ENCODE measurements at places on chromosomes 6 and 20.

DNA sequence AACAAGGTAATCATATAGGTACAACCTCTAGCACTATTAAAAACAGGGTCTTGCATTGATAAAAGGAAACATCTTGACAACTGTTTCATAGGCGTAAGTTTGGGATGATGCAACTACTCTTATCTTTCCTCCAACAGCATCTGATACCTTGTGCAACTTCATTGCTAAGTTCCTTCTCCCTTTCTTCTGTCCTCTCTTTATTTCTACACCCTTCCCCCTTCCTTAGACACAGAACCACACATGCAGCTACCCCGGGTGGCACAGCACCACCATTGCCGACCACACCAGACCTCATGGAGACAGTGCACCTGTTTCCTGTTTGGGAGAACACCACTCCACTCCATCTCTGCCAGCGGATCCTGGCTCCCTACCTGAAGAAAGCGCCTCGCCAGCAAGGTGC lies 14.4 kb downstream of the MYB start:
- no peak for DNase-seq

- DNase-seq: no peak
These were observed 144.1 kb upstream of the BACH2 start for GRCh38 chr6:90440586-90441283.

DNA sequence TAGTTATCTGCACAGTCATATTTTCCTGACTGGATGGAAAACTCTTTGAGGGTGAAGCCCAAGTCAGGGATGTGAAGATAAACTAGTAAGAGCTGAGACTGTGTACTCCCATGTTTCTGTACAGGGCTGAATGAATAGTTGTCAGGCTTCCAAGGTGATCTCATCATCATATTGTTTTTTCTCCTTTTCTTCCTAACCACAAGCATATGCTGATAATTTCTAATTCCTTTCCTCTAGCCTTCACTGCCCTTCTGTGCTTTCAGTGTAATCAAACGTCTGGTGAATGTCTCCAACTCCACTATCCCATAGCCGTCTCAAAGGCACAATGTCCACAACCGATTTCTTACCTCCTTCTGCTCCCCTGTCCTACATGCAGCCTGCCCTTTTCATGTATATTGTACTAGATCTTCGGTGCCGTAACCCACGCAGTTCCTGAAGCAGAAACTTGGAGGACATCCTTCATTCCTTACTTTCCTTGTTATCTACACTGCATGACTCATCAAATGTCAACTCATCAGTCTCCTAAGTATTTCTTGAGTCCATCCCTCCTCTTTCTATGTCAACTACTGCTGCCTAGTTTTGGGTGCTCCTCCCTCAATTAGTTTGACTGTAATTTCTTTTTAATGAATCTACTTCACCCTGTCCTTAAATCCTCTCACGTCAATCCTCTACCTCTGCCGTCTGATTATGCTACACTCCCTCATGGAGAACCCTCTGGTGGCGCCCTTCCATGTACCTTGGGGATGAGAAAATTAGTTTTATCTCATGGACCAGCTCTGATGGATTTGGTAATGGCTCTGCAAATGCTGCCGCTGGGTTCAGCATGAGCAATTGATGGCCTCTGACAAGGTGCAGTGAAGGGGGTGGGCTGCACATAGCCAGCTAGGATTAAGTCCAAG lies 21.9 kb downstream of the NCOA7 start:
- DNase-seq: peak; percentile 96

GRCh38 chr6:33808641-33809180 lies 4.9 kb upstream of the MLN start:
- DNase-seq: no peak

- DNase-seq: no peak
These were observed 4.6 kb upstream of the HIVEP1 start for GRCh38 chr6:12007473-12007872.

DNA sequence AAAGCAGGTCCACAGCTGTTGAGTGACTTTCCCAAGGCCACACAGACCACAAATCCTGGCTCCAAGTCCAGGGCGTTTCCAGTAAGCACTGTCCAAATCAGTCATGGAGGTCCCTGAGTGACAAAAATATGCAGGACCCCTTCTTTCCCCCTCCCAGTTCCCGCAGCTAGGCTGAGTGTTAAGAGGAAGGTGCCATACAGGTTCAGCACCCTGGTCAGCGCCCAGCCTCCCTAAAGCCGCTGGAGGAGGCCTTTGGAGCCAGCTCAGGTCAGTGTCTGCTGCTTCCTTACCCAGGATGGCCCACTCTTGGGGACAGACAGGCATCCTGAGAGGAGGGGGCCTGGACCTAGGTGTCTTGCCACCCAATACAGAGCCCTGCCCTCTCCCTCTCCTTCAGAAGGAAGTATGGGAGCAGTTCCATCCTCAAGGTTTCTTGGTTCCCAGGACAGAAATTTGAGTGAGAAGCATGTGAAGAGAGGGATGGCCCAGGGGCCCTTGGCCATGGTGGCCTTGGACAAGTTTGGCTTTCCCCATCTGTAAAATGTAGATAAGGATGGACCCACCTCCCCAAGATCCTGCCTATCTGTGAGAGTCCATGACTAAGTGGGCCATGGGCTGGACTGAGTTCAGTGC lies 13.2 kb downstream of the TMEM74B start:
- peak; percentile 34 for DNase-seq

DNA sequence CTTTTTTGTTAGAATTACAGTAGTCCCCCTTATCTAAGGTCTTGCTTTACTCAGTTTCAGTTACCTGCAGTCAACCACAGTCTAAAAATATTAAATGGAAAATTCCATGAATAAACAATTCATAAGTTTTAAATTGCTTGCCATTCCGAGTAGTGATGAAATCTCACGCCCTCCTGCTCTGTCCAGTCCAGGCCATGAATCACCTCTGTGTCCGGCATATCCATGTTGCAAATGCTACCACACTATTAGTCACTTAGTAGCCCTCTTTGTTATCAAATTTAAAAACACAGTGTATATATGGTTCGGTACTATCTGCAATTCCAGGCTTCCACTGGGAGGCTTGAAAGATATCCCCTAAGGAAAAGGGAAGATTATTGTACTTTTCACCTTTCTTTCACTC lies 164.6 kb upstream of the FAM83B start:
- DNase-seq: peak; percentile 85

- no peak for DNase-seq
These were observed 158.1 kb downstream of the SOX4 start for GRCh38 chr6:21751608-21752007.

DNA sequence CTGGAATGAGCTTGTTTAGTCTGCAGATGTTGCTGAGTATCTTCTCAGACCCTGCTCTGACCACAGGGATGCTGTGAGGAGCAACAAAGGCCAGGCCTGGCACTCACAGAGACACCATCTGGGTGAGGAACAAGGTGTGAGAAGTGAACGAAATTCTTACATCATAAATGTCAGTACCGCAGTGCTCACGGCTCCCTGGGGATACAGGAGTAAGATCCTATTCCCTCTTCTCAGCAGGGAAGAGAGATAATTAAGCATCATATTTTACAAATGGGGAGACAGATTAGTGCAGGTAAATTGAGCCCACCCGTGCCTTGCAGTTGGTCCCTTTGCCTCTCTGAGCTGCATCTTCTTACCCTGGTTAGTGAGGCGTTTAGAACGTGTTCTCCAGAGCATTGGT lies 106.2 kb downstream of the DTD1 start:
- DNase-seq: no peak

DNA sequence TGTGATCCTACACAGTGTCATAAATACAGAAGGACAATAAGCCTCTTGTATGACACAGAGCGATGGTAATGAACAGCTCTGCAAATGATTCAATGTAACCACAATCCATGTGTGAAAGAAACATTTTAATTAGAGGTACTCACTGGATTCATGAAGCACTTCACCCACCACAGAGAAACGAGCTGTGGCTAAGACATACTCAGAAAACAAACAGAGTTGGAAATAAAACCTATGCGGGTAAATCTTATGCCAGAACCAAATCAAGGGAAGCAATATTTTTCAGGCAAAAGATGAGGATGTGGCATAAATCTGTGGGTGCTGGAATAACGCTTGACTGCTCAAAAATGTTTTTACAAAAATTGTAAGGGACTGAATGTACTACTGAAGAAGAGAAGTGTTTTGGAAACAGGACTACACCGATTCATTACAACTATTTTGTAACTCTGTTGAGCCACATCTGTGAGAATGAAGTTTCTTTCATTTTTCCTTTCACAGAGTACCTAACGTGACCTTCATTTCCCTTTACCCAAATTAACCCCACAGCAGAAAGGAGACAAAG lies 112.1 kb downstream of the WDR27 start:
- DNase-seq: peak; percentile 56

GRCh38 chr6:36615018-36615761 lies 21.0 kb downstream of the SRSF3 start:
- DNase-seq: peak; percentile 81

DNA sequence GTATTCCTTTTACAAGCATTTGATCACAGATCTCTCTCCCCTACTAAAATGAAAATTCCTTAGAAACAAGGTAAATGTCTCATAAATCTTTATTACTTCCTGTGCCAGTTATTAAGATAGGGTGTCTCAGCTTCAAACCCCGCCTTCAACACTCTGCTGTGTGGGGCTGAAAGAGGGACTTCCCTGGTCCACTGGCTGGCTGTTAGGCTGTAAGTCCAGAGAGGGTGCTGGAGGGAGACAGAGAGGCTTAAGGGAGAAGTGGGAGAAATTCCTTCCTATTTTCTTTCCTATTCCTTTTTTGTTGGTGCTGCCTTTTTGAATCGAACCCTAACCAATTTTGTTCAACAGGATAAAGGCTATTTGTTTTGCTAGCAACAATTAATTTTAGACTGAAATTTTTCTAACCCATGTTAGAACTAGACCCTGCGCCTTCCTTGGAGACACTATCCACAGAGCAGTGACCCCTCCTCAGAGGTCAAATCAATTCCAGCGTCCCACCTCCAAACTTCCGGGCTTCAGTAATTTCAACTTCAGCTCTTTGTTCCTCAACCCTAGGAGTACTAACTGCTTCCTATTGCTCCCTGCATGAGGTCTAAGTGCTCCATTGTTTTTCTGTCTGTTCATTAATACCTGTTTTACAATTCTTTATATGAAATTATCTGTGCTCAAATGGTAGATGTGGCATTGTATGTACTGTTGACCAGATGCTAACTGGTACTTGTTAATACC lies 207.5 kb upstream of the OPRM1 start:
- no peak for DNase-seq

DNA sequence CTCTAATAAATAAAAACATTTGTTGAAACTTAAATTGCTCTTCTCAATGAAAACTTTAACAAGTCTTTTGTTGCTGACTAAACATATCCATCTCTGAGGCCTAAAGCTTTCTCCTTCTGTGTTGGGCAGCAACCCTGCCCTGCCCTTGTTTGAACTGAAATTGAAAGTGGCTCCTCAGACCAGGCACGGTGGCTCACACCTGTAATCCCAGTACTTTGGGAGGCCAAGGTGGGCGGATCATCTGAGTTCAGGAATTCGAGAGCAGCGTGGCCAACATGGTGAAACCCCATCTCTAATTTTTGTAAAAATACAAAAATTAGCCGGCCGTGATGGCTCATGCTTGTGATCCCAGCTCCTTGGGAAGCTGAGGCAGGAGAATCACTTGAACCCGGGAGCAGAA lies 29.2 kb upstream of the GNRH2 start:
- no peak for DNase-seq

DNA sequence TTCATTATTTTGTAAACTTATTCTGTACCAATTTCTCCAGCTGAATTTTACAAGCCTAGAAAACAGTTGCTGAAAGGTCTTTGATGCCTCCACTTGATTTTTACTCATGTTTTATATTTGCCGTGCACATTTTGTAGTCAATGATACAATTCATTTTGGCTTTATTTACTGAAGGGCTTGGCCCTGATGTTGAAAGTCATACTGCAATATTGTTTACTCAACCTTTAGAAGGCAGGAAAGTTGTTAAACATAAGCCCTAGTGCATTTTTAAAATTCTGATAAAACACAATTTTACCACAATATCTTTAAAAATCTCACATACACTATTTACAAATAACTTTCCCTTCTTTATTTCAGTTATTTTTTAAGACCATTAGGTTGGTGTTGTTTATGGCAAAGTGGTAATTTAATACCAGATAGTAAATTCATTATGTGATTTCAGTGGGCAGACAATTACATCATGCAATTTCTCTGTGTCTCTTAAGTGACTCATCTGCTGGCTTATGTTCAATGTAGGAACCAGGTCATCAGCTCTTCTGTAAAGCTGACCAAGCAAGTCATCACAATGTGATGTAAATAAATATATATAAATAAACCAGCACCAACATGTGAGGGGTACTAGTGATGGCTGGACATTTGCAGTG lies 121.1 kb upstream of the SLC35B3 start:
- peak; percentile 78 for DNase-seq

DNA sequence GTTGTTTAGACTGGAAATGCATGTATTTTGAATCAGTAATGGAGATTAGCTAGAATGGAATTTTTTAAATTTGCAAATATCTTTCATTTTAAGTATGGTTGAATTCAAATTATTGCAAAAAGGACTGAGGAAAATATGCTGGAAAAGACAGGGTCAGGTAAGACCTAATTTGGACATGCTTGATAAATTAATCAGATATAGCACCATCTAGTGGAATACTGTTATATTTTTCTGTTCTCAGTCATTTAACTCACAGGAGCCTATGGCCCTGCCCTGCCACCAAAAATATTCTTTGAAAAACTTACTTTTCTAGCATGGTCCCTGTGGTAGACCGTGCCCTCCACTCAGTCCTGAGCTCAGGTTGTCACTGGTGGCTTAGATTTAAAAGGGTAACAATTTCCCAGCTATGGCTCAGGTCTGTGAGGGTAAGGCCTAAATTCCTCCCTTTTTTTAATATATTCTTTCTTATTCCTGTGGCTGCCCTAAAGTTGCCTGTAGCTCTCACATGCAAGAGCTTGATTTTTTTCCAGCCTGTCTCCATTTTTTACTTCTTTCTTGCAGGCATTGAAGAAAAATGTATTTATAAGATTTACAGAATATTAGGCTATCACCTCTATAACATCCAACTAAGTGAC lies 25.3 kb upstream of the KIAA1586 start:
- peak; percentile 66 for DNase-seq

- DNase-seq: no peak
These were observed 73.9 kb downstream of the PTPRK start for GRCh38 chr6:128446497-128446896.

GRCh38 chr20:37821696-37822095 lies 81.2 kb upstream of the VSTM2L start:
- peak; percentile 34 for DNase-seq

DNA sequence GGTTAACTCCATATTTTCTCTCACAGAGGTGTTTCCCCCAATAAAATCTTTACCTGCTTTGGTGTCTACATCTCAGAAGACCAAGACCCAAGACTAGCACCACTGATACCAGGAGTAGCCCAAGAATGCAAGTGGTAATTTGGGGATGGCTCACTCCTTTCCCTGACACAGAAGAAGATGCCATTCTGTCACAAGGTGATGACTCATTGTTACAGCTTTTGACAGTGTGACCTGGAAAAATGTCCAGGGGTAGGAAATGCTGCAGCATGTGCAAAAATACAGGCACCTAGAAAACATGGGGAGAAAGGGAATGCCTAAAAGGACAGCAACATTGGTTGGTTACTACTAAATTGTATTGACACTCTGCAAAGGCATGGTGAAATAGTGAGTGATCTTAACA lies 254.0 kb upstream of the GJE1 start:
- no peak for DNase-seq

- no peak for DNase-seq
These were observed 380.3 kb upstream of the ARID1B start for GRCh38 chr6:156396791-156397418.

Data from fibroblast of mammary gland (primary cell).